DMS79 treated with DMSO at 0.1 percent for 48 hours (cell line): ENCODE measurements at places on chromosomes 11 and 22.
A peak's percentile ranks its signal among the peaks of the same experiment; 100 is the strongest.

GRCh38 chr22:21651521-21652009 is 9.5 kb downstream of the SDF2L1 start:
- no peak for DNase-seq

- no peak for DNase-seq
Observed at GRCh38 chr11:69934861-69935494, 115.8 kb upstream of the FGF3 start.

DNA sequence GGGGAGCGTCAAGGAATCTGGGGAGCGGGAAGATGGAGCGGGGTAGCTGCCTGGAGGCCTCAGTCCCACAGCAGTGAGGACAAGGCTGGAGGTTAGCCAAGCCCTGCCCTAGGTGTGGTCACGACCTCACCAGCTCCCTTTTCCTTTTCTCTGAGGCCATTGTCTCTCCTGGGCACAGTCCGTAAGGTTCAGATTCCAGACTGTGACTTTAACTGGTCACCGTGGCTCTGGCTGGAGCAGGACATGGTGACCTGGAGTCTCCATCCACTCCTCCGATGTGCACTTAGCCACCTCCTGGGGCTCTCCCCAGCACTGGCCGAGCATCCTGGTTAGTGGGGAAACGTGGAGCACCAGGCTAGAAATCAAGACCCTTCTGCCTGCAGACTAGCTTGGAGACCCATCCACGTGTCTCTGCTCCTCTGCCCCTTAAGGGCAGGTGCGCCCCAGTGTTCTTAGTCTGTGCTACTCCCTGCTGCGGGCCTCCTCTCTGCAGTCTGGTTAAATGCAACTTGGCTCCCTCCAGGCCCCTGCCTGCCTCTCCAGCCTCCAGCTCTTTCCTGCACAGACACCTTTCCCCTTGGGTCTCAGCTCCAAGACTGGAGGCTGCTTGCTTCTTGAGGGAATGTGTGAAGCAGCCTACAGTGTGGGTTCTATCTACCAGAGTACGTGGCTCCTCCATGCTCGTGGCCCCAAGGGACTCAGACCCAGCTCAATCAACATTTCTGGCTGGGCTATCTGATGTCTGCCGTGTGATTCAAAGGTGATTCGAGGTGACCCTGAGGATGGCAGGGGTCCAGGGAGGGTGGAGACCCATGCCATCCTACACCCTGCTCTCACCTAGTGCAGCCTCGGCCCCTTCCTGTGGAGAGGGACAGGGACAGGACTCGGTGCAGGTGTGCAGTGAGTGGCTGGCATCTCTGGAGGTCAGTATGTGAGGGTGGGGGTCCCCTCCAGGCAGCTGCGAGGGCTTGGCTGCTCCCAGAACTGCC is 5.2 kb downstream of the SLC25A1 start:
- no peak for DNase-seq

DNA sequence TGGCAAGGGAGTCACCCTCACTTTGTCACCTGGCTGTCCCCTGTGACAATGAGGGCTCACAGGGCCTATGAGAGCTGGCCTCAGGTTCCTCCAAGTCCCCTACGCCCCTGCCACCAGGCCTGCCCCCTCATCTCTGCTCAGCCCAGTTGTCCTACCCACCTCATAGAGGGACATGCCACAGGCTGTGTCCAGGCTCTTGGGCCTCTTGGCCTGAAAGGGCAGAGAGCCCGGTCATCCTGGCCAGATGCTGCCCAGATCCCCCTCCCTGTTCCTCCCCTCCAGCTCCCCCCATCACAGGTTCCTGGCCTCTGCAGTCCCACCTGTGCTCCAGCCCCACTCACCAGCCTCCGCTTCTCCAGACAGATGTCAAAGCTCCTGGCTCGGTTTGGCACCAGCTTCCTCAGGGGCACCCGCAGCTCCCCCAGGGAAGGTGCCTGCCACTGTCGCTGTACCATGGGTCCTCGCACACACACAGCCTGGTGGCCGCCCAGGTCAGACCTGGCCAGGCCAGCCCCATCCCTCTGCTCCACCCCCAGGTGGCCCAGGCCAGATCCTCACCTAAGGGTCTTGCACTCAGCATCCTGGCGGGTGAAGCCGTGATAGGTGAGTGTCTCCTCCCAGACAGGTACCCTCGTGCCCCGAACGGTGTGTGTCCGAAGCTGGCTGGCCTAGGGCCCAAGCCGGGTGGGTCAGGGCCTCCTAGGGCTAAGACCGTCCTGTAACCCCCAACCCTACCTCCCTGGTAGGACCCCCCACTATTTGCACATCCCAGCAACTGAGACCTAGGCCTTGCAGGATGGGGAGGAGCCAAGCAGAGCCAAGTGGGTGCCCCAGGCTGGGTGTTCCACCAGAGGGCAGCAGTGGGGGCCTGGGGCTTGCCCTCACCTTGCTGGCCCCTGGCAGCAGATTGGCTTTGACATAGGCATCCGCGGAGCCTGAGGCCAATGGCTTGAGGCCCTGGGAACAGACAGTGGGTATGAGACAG is 8.3 kb downstream of the NDUFV1 start:
- DNase-seq = no peak

DNA sequence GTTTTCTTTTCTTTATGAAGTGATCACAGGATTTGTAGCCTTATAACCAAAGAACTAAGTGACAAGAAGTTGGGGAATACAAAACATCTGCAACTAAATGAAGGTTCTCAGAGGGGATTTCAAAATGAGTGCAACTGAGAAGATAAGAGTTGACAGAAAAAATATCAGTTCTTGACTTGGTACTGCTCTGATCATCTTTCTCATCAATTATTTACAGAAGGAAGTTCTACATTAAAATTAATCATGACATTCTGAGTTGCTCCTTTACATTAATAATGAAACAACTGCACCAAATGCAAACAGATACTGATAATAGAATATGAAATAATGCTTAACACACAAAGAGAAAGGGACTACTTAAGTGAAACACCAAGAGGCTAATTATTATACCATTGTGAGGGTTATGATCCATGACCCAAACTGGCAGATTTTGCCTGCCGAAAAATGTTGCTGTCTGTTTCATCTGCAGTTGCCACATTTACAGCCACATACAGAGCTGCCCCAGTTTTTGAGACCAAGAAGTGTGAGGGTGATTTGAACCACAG is 561.9 kb upstream of the ANO5 start:
- peak; percentile 64 for DNase-seq
